ENCODE measurements at places on chromosomes 16 and 17.
A peak's percentile ranks its signal among the peaks of the same experiment; 100 is the strongest.

DNA sequence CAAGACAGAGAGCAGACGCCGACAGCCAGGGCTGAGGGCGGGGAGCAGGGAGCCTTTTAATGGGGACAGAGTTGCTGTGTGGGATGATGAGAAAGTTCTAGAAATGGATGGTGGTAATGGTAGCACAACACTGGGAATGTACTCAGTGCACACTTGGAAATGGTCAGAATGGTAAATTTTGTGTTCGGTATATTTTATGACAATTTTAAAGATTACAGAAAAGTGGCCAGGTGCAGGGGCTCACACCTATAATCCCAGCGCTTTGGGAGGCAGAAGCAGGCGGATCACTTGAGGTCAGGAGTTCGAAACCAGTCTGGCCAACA is 243.2 kb upstream of the CIBAR2 start:
- no peak for DNase-seq

- DNase-seq, result no peak
Observed at GRCh38 chr16:21060027-21060510, 90.6 kb downstream of the DNAH3 start.

DNA sequence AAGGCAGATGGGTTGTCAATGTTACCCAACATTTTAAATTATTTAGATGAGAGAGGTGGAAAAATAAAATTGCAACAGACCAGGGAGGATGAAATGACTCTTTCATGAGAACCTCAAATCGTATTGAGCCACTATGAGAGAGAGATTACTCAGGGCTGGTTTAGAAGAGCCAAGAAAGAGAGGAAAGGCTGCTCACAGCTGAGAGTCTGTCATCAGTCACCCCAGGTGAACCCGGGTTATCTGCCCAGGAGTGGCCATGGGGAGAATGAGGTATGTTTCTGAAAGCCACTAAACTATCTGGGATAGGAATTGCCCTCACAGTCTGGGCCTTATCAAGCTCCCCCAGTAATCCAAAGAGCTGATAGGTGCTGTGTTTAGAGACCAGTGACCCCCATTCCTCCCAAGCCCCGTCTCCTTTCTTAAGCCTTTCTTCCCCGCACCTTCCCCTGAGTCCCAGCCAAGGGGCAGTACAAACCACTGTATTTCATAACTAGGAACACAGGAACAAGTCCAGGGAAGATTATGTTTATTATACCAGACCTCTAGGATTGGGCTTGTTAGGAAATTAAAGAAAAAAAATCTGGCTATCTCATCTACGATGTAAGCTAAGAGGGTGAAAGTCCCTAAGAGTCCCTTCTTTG is 158.9 kb upstream of the NOL11 start:
- DNase-seq, result no peak

GRCh38 chr16:9723136-9723535 is 459.1 kb downstream of the GRIN2A start:
- no peak for DNase-seq

- no peak for DNase-seq
Observed at GRCh38 chr17:12719948-12720347, 54.3 kb downstream of the MYOCD start.

- DNase-seq, result no peak
Observed at GRCh38 chr17:18326039-18326438, 10.9 kb downstream of the SMCR8 start.

DNA sequence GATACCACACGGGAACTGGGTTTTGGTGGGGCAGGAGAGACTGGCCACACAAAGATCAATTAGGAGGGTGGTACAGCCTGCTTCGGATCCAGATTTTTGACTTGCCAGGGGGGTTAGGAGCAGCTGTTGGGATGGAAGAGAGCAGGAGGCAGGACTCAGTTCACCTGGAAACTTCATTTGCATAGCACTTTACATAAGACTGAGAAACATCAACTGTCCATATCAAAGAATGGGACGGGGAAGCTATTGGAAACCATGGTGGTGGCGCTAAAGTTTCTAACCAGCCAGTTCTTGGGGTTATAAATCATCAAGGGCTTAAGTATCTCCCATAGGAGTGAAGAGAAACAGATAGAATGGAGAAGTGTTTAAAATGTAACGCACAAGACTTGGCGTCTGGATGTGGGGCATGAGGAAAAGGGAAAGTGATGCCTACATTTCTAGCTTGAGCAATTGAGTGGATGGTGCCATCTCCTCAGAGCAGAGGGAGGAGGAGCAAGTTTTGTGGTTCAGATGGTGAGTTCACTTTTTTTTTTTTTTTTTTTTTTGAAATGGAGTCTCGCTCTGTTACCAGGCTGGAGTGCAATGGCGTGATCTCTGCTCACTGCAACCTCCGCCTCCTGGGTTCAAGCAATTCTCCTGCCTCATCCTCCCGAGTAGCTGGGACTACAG is 6.4 kb upstream of the SRCAP start:
- DNase-seq, result no peak

DNA sequence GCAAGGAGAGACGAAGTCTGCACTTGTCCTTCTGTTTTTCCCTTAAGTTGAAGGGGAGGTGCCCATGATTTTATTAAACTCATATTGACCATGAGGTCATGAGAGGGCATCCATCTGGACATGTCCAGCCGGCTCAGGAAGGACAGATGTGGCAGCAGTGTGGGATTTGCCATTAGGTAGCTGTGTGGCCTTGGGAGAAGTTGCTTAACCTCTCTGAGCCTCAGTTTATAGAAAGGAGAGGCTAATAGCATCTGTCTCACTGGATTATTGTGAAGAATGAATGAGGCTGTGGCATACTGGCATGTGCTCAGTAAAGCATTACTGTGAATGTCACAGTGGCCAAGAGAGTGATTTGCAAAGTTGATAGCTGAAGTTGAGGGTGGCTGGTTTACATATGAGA is 1.2 kb downstream of the TIMM22 start:
- DNase-seq, result no peak

DNA sequence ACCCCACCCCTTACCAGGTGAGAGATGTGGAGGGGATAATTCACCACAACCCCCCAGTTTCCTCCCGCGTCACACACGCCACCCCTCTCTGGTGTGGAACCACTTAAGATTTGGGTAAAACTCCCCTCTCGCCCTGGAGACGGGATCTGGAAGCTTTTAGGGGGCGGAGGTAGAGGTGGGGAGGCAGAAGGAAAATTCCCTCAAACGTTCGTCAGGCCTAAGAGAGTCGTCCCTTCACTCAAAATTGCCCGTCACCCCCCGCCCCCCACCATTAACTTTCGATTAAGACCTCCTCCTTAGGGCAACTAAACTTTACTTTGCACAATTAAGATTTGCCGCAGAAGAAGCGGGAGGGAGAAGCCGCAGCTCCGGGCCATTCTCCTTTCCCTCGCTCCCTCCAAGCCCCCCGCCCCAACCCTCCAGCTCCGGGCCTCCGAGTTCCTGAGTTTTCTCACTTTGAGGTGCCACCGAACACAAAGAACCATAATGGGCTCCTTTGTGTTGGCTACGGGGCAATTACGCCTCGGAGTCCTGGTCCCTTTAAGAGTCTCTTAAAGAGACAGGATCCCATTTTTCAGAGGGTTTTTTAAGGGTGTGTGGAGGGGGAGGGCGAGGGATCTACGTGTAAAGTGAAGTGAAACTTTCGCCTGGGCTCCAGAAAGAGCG is 985 bp upstream of the FZD2 start:
- peak; percentile 33 for DNase-seq

DNA sequence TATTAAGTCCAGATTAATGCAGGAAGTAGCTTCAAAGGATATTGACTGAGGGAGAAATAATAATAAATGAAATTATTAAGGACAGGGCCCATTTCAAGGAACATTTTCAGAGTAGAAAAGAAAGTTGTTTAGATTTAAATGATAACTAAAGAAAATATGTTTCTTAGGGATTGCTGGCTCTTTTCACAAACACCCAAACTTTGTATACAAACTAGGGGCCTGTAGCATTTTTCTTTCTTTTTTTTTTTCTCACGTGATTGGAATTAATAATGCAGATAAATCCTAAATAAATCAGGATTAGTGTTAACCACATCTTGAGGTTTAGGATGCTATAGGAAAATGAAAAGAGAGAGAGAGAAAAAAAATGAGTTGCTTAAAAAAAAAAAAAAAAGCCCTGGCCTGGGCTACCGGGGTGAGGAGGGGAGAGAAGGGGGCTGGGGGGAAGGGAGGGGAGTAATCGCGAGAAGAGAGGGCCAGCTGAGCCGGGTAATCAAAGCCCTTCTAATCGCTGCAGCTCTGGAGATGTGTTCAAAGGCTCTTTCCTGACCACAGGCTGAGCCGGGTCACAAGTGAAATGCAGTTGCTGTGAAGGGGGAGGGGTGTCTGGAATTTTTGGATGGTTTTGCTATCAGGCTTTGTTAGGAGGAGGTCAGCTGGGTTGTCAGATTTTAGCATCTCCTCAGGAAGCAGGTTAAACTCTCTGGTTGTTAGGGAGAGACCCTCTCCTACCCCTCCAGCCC is 104.6 kb upstream of the ZFHX3 start:
- DNase-seq, result no peak

DNA sequence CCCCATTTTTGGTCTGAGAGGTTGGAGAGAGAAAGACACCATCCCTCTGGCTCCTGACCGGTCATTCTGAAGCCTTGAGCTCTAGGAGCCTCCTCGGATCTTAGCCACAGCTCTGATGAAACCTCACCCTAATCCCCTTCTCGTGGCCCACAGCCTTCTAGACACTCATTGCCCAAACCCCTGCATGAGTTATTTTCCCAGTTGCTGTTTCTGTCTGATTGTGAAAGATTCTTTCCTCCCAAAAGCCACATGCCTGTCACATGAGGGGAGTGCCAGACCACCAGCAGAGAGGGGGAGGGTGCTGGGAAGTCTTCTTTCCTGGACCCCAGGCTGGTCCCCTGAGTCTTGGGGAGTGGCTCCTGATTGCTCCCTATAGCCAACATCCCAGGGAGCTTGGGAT is 17.6 kb upstream of the ABR start:
- no peak for DNase-seq

DNA sequence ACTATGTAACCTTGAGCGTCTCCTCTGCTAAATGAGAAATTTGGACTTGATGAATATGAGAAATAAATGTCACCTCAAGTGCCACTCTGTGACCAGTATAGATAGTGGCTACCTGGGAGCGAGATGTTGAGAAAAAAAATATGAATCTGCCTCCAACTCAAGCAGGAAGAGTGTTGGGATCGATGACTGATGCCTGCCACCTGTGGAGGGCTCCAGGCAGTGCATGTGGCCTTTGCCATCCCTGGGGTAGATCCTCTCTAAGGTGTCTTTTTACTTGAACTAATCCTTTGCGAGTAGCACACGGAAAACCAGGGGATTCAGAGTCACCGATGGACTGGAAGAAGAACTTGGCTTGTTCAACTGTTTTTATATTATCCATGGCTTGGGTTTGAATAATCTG is 9.4 kb downstream of the CCDC182 start:
- DNase-seq, result no peak
